Stimulated activated naive B cell treated with anti-CD40 and anti-IgM and Interleukin-4, amounts not matched to agents 10 μg/mL and 1 μg/mL and 100 μg/mL, for 72 hours (primary cell): ENCODE measurements at places on chromosomes 6 and 20.

- H3K4me1 ChIP-seq = no peaks in the 10 kb centered on the region
- no peak overlapping the region for H3K4me3 ChIP-seq
- no peak for DNase-seq
These were observed 1065.0 kb downstream of the EPHA7 start for GRCh38 chr6:92354270-92354829.

DNA sequence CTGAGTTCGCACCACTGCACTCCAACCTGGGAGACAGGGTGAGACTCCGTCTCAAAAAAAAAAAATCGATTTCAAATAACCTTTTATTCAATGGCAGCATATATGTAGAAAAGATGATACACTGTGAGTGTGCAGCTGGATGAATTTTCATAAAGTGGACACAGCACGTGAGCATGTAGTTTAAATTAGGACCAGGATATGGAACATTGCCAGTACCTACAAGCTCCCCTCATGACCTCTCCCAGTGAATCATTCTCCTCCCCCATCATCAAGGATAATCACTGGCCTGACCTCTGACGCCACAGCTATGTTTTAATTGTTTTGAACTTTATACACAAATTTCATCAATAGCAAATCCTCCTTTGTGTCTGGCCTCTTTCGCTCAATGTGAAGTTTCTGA, 53.8 kb upstream of the HDAC2 start:
- no peaks in the 10 kb centered on the region for H3K4me1 ChIP-seq
- H3K27me3 ChIP-seq = peaks cover 10% of the 10 kb centered on the region
- no peak overlapping the region for H3K4me3 ChIP-seq
- no peak for DNase-seq

GRCh38 chr6:147621263-147621662, 112.8 kb downstream of the SAMD5 start:
- DNase-seq = no peak
- no peak overlapping the region for H3K27ac ChIP-seq
- H3K4me3 ChIP-seq = no peak overlapping the region
- H3K4me1 ChIP-seq = no peaks in the 10 kb centered on the region
- no peaks in the 10 kb centered on the region for H3K36me3 ChIP-seq

DNA sequence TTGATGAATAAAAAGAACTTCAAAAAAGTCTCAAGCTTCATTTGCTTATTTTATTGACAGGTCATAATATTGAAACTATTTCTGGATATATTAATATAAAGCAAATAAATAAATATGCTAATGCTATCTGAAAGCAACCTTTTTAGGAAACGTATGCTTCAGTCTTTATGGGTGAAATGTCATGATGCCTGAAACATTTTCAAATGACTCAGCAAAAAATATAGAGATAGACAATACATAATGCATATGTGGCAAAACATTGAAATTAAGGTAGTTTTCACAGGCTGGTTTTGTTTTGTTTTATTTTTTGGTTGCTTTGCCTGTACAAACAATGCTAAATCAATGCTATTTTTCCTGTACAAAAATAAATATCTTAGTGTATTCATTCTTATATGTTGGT, 194.4 kb upstream of the PLCB4 start:
- H3K36me3 ChIP-seq = no peaks in the 10 kb centered on the region
- DNase-seq = no peak
- no peak overlapping the region for H3K4me3 ChIP-seq
- H3K27me3 ChIP-seq = no peaks in the 10 kb centered on the region
- H3K27ac ChIP-seq = no peak overlapping the region

- H3K27ac ChIP-seq = no peak overlapping the region
- DNase-seq = no peak
- H3K27me3 ChIP-seq = peaks cover 42% of the 10 kb centered on the region
These were observed 14.8 kb downstream of the FAXC start for GRCh38 chr6:99334526-99335127.

DNA sequence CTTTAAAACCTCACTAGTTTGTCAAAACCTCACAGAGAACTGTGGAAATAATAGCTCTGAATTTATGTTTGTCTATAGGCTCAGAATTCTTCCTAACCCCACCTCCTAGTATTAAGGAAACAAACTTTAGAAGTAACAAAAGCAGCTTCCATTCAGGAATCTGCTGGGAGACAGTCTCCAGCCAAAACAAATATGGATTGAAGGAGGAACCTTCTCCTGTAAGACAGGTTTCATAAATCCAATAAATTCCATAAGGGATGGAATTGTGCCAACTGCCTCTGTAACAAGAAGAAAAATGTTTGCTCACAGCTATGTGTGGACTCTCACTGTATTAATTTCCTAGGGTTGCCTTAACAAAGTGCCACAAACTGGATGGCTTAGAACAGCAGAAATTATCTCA, 7.5 kb downstream of the SYCP2 start:
- no peaks in the 10 kb centered on the region for H3K4me1 ChIP-seq
- no peak overlapping the region for H3K4me3 ChIP-seq
- no peaks in the 10 kb centered on the region for H3K27me3 ChIP-seq
- H3K36me3 ChIP-seq = no peaks in the 10 kb centered on the region

DNA sequence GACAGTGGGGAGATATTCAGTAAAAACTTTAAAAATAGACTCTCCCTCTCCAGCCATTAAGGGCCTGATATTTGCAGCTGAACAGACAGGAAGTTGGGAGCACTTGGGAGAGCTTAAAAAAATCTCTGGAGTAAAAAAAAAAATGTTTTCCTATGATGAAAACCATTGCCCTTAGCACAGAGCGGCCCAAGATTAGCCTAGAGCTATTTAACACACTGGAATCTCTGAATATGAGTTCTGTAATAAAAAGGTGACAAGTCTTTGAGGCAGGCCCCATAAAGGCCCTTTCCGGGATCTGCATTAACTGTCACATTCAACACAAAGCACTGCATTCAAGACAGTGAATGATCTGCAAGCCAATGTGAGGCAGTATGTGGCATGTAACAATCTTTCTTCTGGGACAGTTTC, 393.7 kb downstream of the ZFAND3 start:
- H3K27me3 ChIP-seq = no peaks in the 10 kb centered on the region
- peaks cover 12% of the 10 kb centered on the region for H3K4me1 ChIP-seq
- DNase-seq = no peak
- H3K27ac ChIP-seq = no peak overlapping the region
- H3K4me3 ChIP-seq = no peak overlapping the region
- no peaks in the 10 kb centered on the region for H3K36me3 ChIP-seq

GRCh38 chr6:44617416-44617815, 229.9 kb downstream of the CDC5L start:
- no peak for DNase-seq
- peaks cover 2% of the 10 kb centered on the region for H3K4me1 ChIP-seq
- H3K27ac ChIP-seq = no peak overlapping the region

DNA sequence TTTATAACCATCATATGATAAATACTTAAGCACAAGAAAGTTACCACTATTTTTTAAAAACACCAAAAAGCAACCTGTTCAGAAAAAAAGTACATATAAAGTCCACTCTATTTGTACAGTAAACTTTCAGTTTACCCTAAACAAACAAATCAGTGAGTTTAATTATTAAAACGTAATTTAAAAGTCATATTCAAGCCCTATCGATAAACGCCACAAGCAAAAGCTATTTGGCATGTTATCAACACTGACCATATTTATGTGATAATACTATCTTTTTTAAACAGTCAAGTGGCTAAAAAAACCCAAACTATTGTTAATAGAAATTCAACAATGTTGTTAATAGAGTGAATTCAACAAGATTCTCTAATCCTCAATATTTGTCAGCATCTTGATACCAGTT, 1.9 kb downstream of the KATNA1 start:
- H3K4me3 ChIP-seq = no peak overlapping the region
- H3K27ac ChIP-seq = no peak overlapping the region
- no peaks in the 10 kb centered on the region for H3K27me3 ChIP-seq
- no peak for DNase-seq

GRCh38 chr6:17165383-17165782, 63.5 kb downstream of the STMND1 start:
- H3K4me1 ChIP-seq = no peaks in the 10 kb centered on the region
- H3K27me3 ChIP-seq = peaks cover 10% of the 10 kb centered on the region
- H3K36me3 ChIP-seq = no peaks in the 10 kb centered on the region
- no peak overlapping the region for H3K27ac ChIP-seq
- no peak for DNase-seq
- H3K4me3 ChIP-seq = no peak overlapping the region

DNA sequence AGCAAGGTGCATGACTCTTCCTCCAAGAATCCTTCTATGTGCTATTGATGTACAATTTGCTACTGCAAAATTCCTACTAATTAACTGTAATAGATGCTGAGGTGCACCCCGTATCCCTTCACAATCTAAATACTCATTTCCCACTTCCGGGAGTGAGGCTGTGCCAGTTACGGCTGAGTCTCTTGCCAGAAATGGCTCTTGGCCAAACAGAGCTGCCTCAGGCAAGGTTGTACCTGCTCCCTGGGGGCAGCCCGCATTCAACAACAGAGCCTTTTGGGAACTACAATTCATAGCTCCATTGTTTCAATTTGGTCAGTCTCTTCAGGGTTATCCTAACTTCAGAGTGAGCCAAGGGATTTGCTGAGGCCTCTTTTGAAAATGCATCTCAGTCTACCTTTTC, 789.8 kb upstream of the MAP3K7 start:
- H3K27ac ChIP-seq = no peak overlapping the region
- H3K4me3 ChIP-seq = no peak overlapping the region
- H3K36me3 ChIP-seq = no peaks in the 10 kb centered on the region
- H3K27me3 ChIP-seq = no peaks in the 10 kb centered on the region

DNA sequence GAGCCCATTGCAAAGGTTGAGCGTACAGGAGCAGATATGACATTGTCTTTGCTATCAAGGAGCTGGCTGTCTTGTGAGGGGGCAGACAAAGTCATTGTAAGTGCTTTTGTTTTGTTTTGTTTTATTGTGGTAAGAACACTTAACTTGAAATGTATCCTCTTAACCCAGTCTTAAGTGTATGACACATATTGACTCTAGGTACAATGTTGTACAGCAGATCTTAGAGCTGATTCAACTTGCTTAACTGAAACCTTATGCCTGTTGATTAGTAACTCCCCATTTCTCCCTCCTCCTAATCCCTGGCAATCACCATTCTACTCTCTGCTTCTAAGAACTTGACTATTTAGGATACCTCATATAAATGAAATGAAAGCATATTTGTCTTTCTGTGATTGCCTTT, 429.0 kb downstream of the BMP2 start:
- DNase-seq = no peak
- H3K4me3 ChIP-seq = no peak overlapping the region
- H3K36me3 ChIP-seq = no peaks in the 10 kb centered on the region
- no peaks in the 10 kb centered on the region for H3K27me3 ChIP-seq

- no peaks in the 10 kb centered on the region for H3K27me3 ChIP-seq
- peaks cover 35% of the 10 kb centered on the region for H3K4me1 ChIP-seq
- H3K4me3 ChIP-seq = no peak overlapping the region
- DNase-seq = no peak
These were observed 36.2 kb downstream of the FYN start for GRCh38 chr6:111837007-111837406.

DNA sequence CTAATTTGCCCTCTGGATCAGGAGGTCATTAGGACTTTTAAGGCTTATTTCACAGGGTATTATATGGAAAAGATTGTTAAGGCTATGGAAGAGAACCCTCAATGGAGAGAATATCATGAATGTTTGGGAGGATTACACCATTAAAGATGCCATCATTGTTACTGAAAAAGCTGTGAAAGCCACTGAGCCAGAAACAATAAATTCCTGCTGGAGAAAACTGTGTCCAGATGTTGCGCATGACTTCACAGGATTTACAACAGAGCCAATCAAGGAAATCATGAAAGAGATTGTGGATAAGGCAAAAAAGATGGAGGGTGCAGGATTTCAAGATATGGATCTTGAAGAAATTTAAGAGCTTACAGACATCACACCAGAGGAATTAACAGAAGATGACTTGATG, 798.3 kb upstream of the SLC35B3 start:
- H3K4me3 ChIP-seq = no peak overlapping the region
- DNase-seq = no peak
- H3K27ac ChIP-seq = no peak overlapping the region
- H3K36me3 ChIP-seq = no peaks in the 10 kb centered on the region
- H3K27me3 ChIP-seq = no peaks in the 10 kb centered on the region

DNA sequence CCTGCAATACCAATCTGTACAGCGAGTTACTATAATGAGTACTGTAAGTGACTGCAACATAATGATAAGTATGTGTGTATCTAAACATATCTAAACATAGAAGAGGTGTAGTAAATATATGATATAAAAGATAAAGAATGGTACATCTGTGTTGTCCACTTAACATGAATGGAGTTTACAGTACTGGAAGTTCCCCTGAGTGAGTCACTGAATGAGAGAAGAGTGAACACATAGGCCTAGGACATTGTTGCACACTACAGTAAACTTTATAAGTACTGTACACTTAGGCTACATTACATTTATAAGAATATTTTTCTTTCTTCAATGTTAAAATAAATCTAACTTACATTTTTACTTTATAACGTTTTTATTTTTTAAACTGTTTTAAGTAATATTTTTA, 380.4 kb downstream of the MMUT start:
- no peaks in the 10 kb centered on the region for H3K27me3 ChIP-seq
- no peak for DNase-seq
- H3K27ac ChIP-seq = no peak overlapping the region

DNA sequence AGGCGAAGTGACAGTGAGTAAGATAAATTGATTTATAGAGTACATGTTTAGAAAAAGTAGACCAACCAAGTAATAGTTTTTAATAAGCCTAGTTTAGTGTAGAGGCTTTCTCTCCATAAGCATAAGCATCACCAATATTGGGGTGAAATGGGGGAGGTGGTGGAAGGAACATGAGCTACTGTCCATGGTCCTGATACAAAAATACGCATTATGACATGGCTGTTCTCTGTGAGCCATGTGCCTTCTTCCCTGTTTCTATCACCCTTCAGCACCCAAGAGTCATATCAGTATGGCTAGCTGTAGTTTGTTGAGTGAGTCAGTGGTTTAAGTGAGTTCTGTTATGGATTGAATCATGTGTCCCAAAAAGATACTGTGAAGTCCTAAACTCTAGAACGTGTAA, 150.8 kb downstream of the EDN1 start:
- H3K27ac ChIP-seq = no peak overlapping the region
- no peak for DNase-seq
- no peaks in the 10 kb centered on the region for H3K36me3 ChIP-seq
- peaks cover 20% of the 10 kb centered on the region for H3K27me3 ChIP-seq
- no peaks in the 10 kb centered on the region for H3K4me1 ChIP-seq
- H3K4me3 ChIP-seq = no peak overlapping the region

DNA sequence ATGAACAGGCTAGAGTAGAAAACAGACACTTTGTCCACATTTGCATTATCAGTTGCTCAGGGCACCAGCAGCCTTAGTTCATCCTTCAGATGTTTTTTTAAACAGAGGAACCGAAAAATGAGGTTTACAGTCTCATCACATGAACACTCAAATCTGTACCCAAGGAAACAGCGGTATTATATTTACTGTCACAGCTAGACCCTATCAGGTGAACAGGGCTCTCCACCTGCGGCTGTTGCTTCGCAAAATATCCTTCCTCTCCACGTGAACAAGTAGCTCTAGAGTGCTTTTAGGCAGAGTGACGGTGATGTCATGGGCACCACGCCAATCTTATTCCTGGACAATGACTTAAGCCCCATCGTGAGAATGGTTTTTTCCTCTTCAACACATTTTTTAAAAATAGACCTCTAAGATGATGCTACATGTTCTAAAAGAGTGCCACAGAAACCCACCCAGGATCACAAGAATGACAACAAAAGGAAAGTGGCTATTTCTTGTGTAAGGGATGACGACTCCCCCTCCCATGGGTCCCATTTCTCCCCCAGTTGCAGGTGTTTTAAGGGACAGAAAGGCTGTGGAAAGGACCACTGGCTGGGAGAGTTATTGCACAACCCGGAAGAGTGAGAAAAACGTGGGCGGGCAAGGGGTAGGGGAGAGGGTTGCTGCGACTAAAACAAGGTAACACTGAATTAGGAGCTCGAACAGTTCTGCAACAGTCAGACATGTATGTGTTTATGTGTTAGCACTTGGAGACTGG, 77.7 kb downstream of the EFHC1 start:
- H3K27me3 ChIP-seq = no peaks in the 10 kb centered on the region
- peak overlapping the region; percentile 89 for H3K27ac ChIP-seq
- DNase-seq = peak; percentile 34
- peaks cover 39% of the 10 kb centered on the region for H3K4me1 ChIP-seq
